ENCODE measurements at places on chromosomes 6 and 20. TPM values are rescaled to one million over a fixed set of nuclear protein-coding genes. Genes with fewer than 3 reads are reported as not detected.

The SH3BGRL2 gene
- total RNA-seq = 24.6 TPM

The BPI gene
- 14.5 TPM for total RNA-seq

The RBPJL gene
- not detected for total RNA-seq

The AIF1 gene
- 258 TPM for total RNA-seq

The RBBP8NL gene
- total RNA-seq = not detected

The KCNK15 gene
- 0.92 TPM for total RNA-seq

The PRRT1 gene
- total RNA-seq = 0.28 TPM

The CTCFL gene
- total RNA-seq = not detected

The EIF6 gene
- 72.7 TPM for total RNA-seq

The PPIL1 gene
- total RNA-seq = 11.2 TPM

The PTGIS gene
- 1.1 TPM for total RNA-seq

The SLC17A2 gene
- total RNA-seq = not detected
